ENCODE measurements at places on chromosomes 3 and 15.

DNA sequence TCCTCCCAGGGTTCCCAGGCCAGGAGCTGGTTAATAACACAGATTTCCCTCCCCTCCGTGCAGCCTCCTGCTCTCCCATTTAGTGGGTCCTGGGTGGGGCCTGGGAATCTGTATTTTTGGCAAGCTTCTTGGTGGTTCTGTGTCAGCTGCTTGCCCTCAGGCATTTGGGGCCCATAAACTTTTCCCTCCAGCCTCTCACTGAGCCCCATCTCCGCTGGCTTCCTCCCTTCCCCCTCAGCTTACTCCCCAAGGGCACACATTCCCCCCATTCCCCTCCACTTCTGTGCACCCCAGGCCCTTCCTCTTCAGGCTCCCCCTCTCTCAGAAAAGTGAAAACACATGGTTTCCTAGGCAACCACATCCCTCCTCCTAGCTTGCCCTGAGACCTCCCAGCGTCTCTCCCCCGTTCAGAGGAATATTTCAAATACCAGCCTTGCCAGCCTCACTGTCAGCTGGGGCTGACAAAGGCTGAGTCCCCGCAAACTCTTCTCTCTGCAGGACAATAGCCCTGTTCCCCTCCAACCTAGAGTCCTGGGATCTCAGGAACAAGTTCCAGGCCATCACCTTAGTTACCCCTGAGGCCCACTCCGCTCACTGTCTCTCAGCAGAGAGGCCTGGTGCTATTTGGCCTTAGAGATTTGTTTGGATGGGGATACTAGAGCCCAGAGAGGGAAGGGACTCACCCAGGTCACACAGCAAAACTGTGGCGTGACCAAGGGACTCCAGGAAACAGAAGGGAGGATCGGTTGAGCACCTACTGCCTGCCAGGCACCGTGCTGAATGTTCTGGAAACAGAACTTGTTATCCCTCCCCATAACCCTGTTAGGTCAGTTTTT, 44.6 kb upstream of the SMAD6 start:
- DNase-seq: no peak

- no peak for DNase-seq
Measured at GRCh38 chr3:134342259-134342658, 32.0 kb downstream of the AMOTL2 start.

DNA sequence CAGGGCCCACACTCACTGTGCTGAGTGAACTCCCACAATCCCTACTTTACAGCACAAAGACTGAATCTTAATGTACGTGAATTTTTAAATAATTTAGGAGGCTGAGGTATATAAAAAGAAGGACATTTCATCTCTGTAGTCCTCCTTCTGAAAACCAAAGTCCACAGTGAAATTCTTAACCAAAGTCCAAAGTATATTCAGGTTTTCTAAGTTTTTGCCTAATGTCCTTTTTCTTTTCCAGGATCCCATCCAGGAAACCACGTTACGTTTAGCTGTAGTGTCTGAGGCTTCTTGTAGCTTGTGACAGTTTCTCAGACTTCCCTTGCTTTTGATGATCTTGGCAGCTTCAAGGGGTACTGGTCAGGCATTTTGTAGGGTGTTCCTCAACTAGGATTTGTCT, 44.5 kb downstream of the SCAP start:
- DNase-seq: no peak

DNA sequence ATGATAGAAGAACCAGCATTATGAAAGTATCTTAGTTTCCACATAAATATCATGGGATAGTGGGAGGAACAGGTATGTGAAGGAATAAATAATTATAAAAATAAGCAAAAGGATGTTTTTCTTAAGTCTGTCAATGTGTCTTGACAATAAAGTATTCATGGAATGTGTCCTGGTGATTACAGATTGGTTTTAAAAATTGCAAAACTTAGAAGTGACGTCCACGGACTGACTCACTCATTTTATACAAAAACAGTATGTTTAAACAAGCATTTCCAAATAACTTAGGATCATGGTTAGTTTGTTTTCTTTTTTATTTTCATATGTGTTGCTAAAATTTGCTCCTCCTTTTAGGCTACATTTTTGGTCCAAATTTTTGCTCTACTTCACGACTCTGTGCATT, 687.0 kb upstream of the NECTIN3 start:
- DNase-seq: peak; percentile 24

- no peak for DNase-seq
Measured at GRCh38 chr15:48865370-48866079, 12.4 kb upstream of the EID1 start.

DNA sequence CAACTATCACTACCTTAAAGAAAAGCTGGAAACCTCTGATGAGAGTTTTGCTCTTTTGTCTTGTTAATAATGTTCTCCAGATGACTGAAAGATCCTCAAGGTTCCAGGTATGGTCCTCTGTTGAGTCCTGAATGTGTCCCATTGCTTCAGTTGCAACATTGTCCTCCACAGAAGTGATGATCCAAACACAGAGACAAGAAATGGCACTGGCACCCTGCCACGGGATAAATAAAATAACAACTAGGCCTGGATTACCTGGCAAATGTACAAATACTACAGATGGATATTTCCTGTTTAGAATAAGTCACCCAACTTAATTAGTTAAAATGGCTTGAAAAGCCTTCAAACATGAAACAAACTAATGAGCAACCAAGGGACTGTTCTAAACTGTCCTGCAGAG, 58.3 kb downstream of the EIF3J start:
- no peak for DNase-seq

DNA sequence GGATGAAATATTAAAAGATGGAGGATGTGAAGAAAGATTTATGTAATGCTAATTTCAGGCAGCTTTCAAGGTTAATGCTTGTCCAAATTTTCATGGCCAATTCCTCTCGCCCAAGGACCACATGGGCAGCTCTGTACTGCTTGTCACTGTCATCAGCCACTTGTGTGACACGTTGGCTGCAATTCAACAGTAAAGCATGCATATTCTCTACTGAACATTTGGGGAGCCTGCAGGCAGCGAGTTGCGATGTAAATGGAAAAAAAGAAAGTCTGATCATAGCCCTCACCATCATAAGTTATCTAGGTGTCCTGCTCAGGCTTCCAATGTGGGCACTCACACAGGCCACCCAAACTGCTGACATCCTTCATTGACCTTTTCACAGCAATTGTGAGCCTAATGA, 1026.8 kb upstream of the NR2F2 start:
- no peak for DNase-seq

- no peak for DNase-seq
Measured at GRCh38 chr15:68696414-68697363, 117.9 kb downstream of the CORO2B start.

GRCh38 chr3:40617084-40617483, 92.3 kb downstream of the ZNF621 start:
- no peak for DNase-seq

DNA sequence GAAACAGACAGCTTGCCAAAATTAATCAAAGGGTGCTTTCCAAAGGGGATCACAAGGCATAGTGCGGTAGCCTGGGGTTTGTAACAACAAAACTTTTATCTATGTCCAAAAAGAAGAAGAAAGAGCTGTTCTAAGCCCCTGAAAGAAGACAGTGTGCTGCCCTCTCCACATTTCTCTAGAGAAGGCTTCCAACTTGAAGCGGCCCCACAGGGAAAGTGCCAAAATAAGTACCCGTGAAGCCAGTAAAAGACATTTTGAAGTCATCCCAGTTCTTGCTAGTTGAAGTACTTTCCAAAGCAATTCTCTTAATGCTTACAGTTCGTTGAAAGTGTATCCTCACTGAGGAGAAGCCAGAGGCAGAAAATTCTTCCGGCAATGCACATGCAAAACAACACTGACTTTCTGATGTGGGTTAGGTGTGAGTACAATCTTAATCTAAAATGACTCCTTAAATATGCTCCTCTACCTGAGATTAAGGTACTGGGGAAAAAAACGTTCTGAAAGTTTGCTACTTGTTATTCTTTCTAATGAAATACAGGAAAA, 21.3 kb downstream of the GPR15 start:
- no peak for DNase-seq

GRCh38 chr3:55069950-55070349, 142.1 kb upstream of the LRTM1 start:
- no peak for DNase-seq

- DNase-seq: no peak
Measured at GRCh38 chr3:55708921-55709320, 221.8 kb upstream of the WNT5A start.

- no peak for DNase-seq
Measured at GRCh38 chr15:93072411-93073394, 16.3 kb downstream of the RGMA start.

DNA sequence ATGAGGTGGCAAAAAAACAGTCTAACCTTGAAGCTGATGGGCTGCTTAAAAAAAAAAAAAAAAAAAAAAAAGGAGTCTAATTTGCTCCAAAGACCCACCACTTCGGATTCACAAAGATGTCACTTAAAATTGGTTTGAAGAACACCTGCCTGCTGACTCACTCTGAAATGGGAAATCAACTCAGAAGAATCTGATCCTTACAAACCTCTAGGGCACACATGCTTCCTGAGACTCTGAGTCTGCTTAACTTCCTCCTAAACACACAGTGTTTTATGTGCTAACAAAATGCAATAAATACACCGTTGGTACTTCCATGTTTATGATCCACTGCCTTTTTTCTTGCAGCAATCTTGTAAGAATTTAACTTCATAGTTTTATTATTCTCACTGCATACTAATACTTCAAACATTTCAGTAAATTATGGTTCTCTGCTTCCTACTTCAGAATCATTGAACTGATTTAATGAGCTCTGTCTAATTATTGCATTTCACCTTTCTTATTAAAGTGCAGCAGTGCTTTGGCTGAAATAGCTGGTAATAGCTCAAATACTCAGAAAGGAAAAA, 73.0 kb upstream of the FRMD4B start:
- peak; percentile 47 for DNase-seq

GRCh38 chr15:74663303-74664027, 32.4 kb downstream of the EDC3 start:
- DNase-seq: no peak

DNA sequence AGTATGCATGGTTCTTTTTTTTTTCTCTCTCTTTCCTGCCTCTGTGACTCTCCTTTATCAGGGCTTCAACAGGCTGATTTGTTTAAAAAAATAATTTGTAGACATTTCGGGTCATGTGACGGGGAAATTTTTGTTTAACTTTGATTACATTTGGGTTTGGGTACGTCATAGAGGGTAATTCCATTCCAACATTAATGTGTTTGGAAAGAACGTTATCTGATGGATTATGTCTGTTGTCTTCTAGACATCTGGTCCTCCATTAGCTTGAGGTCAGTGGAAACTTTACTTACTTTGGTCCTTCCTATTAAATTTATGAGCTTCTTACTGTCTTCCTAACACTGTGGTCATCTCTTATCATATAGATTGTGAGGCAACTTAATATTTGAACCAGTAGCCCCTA, 80.9 kb downstream of the STT3B start:
- DNase-seq: no peak

DNA sequence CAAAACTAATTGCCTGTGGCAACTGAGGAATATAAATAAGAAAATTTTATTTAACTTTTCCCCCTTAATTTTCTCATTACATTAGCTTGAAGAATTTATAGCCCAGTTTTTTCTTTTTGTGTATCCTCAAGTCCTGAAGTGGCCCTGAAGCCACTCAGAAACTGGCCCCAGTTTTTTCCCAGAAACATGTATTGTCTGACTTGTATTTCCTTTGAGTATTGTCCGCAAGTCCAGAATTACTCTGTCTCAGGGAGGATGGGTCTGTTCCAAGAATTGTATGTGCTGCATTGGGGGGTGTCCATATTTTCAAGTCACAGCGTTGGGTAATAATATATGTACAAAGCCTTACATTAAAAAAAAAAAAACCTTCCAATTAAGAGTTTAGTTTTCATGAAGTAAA, 149.7 kb upstream of the IL12A start:
- DNase-seq: no peak

DNA sequence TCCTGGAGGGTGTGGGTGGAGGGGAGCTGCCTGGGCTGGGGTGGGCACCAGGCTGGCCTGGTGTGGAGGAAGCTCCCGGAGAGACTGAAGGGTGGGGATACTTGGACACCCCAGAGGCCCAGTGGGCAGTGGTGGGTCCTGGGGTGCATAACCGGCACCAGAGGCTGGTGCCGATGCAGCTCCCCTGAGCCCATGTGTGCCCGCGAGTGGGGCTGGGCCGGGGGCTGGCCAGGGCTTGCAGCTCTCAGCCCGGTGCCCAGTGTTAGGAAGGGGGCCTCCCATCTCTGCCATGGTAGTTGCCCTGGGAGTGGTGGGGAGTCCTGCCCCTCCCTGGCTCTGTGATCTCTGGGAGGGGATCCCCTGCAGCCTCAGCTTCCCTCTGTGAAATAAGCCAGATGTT, 9.3 kb downstream of the PLXNA1 start:
- no peak for DNase-seq

DNA sequence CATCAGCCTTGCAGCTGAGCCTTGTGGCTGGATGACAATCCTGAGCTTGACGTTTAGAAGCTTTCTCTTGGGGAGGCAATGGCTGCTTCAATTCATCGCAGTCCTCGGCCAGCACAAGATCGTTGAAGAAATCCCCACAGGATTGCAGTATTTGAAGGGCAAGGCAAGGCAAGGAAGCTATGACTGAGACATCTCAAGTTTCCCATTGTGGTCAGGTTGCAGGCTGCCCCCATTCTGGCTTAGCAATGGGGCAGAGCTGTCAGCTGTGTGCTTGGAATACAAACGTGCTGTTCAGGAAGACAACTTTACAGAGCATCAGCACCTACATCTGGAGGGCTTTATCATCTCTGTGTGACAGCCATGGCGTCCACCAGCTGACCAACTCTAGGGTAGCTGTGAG, 275.9 kb upstream of the TBL1XR1 start:
- no peak for DNase-seq

DNA sequence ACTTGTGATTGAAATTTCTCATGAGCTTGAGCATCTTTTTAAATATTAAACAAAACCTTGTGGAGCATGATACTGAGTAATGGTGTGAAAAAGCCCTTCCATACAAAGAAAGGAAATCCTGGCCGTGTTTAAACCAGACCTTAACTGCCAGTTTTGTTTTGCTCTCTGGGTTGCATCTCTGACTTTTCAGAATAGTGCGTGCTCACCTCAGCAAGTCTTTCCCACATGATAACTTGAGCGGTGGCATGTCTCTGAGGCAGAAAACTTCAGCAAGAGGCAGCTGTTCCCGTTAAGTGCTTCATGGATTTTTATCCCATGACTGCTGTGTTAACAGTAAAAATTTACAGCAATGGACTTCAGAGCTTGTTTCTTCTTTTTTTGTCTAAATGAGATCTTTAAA, 393.3 kb downstream of the FEZF2 start:
- no peak for DNase-seq

Data from foreskin keratinocyte (primary cell).